ENCODE measurements at places on chromosomes 3 and 15. TPM values are rescaled to one million over a fixed set of nuclear protein-coding genes. Genes with fewer than 3 reads are reported as not detected.

The IL16 gene
- 42.7 TPM for total RNA-seq

DNA sequence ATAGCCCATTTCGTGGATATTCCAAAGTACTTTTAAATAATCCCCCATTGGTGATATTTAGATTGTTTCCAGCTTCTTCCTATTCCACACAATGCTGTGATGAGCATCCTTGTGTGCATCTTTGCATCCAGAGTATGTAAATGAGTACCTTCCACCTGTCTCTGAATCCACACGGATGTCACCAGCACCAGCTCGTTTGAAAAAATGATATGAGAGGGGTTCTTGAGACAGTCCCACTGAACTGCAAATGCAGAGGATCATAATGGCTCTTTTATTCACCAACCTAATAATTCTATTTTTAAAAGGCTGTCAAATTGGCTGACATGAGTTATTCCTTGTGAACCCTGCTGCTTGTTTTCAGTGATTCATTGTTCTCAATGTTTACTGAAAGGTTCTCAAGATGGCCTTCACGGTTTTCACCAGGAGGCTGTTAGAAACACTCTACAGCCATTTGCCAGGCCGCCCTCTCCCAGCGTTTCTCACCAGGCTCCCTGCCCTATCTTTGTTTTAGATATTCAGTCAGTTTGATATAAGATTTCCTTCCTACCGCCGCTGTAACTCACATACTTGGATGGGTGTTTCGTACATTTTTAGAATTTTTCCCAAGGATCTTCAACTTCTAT lies 96.7 kb upstream of the PTPRG start:
- no peak for DNase-seq

The CCDC191 gene
- total RNA-seq = 1.9 TPM

DNA sequence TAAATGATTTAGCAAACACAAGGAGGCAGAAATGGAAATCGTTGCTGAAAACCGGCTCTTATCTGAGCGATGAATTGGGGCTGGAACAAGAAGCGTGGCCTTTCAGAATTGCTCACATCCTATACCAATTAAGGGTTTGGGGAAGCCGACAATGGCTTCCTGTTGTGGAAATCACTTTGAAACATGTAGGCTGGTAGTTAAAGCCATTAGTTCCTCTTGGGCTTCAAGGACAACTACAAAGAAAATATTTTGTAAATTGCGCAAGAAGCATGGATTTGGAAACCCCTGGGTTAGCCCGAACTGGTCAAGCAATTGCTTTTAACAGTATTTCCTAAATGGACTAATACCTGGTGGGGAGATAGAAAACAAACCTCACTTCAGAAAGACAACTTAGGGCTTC lies 182.4 kb downstream of the ADAMTS9 start:
- no peak for DNase-seq

GRCh38 chr3:163474766-163475165 lies 1603.5 kb downstream of the SI start:
- DNase-seq = no peak

GRCh38 chr3:542021-542420 lies 345.5 kb downstream of the CHL1 start:
- no peak for DNase-seq

DNA sequence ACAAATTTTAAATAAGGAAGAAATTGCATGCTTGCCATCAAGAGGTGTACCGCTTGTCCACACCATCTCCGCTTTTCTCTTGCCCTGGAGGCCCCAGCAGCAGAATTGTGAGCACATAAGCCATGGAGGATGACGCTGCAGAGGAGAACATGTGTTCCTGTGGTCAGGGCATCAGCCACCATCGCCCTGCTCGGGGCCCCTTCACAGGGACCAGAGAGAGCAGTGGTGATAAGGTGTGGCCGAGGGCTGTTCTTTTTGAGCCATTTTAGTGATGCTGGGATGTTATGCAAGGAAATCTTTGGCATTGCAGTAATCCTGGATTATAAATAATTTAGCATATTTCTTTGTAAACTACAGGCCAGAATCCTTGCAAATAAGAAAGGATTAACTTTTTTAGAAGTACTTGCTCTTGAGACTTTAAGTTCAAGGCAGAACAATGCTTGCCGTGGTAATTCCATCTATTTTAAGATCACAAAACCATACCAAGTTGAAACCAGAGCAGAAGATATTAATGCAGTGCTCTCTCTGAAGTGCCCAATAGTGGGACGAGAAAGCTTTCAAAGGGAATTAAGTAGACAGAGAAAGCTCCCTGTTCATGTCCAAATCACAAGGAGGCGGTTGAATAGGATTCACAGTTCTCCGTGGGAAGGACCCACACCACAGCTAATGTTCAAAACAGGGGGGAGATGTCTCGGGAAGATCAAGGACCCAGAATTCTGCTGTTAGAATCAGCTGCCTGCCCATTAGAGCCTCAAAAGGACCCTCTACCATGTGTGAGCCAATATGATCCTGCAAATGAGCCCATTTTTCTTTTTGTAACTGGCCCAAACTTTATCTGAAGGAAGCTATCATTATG lies 338.5 kb downstream of the RORA start:
- DNase-seq = no peak

DNA sequence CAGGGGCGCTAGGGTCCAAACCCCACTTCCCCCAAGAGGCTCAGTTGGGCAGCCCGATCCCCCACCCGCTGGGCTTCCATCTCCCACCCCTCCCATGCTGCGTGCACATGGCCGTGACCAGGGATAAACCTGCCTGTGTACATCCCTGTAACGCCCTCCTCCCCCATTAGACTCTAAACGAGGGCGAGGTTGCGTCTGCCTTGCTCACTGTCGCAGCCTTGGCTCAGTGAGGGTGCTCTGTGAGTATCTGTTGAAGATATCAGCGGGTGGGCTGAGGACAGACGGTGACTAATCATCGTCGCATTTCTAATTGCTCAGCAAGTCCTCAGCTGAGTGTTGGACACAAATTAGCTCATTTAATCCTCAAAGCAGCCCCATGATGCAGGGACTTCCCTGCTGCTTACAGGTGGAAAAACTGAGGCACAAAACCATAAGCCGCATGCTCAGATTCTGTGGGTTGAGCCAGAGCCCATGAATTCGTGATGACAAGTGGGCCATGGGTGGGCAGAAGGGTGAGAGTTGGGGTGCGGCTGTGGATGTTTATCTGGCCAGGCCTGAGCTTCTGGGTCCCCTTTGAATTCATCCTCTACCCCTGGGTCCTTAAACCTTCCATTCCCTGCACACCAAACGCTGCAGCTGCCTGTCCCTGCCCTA lies 26.0 kb downstream of the FBLN2 start:
- no peak for DNase-seq

The SLC38A3 gene
- total RNA-seq = 0.84 TPM

The HRG gene
- not detected for total RNA-seq
